ENCODE measurements at places on chromosomes 2 and 18.

- DNase-seq, result no peak
Measured at GRCh38 chr2:241864168-241864849, 5.2 kb upstream of the RTP5 start.

GRCh38 chr2:45586600-45586999, 24.5 kb downstream of the SRBD1 start:
- DNase-seq, result no peak

- no peak for DNase-seq
Measured at GRCh38 chr2:143684551-143685320, 555.5 kb downstream of the ARHGAP15 start.

- no peak for DNase-seq
Measured at GRCh38 chr2:190404487-190404886, 3.7 kb upstream of the MFSD6 start.

DNA sequence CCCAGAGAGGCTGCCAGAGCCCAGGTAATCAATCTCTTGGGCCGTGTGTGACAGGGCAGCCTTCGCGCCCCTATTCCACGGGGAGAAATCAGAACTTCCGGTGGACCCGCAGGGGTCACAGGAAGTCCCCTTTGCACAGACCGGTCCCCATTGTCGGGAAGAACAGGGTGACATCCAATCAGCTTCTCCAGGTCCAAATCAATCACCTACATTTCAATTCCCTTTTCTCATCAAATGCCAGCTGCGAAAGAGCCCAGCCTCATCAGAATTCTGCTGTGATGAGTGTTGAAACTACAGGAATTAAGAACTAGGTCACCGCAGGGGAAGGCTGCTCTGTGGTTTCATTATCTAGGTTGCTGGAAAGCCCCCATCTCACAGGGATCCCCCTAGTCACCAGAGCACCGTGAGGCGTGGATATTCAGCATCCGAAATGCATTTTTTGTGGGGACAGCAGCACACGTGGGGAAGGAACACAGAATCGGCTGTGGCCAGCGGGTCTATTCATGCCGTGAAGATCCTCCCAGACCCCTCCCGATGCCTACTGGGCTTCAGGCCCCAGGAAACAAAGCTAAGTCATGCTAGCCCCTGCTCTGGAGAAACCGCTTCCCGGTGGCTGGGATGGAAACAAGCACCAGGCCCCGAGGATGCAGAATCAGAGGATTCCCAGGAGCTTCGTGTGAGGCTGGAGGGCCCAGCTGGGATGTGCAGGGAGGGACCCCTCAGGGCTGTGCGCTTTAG, 193.7 kb upstream of the ID2 start:
- peak; percentile 33 for DNase-seq

DNA sequence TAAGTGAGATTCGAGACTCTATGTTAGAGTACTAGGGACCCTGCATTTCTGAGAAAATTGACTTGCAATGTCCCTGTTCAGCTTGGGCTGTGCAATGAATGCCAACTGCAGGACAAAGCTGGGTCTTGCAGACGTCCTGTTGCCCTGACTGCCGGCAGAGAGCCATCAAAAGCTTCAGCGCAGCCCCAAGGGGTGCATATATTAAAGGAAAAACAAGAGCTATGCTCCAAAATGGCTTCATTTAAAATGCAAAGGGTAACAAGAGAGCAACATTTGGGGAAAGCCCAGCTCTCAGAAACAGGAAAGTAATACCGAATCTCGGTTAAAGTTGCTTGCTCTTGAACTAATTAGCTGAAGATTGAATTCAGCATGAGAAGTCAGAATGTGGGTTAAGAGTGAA, 110.9 kb upstream of the PNPT1 start:
- DNase-seq, result no peak

GRCh38 chr2:68762665-68763064, 28.1 kb downstream of the ARHGAP25 start:
- no peak for DNase-seq

- DNase-seq, result no peak
Measured at GRCh38 chr2:229180658-229181057, 90.4 kb downstream of the PID1 start.

- no peak for DNase-seq
Measured at GRCh38 chr18:52403291-52404021, 63.5 kb downstream of the DCC start.

DNA sequence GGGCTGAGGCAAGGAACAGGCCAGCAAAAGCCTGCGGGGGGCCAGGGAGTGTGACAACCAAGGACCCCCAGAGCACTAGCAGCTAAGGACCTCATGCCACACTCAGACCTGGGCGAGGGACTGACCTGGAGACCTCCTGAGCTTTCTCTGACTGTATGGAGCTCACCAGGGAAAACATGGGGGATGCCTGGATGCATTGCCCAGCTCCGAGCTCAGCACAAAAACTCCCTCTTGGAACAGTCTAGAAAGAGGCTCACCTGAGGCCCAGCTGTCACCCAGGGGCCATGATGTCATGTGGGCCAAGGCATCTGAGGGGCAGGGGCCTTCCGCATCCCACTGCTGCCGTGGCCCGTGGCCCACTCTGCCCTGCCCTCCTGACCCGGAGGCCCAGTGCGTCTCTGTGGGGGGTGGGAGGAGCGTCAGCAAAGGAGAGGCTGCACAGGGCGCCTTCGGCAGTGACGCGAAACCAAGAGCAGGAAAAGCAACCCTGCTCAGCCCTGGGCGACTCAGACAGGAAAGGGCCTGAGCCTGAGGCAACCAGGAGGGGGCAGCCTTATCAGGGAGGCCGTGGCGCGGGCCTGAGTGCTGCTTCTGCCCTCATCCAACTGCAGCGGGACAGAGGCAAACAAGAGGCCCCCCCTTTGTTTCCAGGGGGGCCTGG, 57.3 kb upstream of the ALPP start:
- peak; percentile 19 for DNase-seq

GRCh38 chr2:2286592-2286991, 44.5 kb downstream of the MYT1L start:
- DNase-seq, result no peak

DNA sequence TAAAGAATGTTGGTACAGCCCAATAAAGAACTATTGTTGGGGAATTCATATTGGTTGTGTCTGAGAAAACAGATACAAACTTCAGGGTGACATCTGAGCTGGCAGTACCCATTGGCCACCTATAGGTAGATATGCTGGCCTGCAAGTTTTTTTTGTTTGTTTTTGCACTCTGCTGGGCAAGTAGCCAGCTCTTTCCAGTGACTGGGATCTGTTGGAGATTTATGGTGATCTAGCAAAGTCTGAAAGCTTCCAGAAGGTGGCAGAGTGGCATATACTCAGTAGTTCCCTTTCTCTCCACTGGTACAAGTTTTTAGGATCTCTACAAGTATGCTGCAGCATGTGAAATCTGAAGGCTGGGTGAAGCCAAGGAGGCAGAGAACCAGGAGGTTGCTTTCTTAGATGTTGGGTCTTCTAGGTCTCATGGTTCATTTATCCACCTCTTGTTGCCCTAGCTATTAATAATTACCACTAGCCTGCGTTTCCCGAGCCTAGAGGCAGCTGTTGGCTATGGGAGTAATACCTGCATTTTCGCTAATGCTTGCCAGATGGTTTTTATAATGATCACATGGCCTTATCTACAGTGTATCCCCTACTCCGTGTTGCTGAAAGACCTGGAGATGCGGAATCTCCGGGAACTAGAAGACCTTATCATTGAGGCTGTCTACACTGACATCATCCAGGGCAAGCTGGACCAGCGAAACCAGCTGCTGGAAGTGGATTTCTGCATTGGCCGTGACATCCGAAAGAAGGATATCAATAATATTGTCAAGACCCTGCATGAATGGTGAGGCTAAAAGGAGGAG, 9.5 kb downstream of the COPS7B start:
- no peak for DNase-seq

DNA sequence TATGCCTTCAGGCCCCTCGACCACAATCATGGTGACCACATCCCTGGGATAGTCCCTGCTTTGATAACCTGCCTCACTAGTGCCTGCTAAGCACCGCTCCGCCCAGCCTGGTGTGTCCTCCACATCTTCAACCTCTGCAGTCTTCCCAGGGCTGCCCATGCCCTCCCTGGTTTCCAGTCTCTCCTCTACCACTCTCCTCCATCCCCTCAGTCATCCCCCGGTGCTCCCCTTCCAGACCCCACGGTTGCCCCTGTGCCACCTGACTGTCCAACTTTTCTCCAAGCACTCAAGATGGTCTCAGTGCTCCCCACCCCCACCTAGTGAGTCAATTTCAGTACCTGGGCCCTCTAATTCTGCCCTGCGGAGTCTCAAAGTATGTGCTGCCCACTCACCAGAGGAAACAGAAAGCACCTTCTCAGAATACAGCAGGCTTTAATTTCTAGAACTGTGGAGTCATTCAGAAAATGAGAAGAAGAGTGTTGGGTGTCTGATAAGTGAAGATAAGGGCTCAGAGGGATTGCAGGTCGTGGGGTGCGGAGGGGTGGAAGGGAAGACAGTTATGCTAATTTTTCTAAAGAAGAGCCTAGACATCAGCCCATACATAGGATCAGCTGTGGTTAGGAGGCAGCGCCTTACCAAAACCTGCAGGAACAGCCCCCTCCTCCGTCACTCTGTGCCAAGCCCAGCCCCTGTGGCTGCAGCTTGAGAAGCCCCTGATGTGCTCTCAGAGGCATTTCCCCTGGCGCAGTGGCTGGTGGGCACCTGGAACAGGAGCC, 53.6 kb upstream of the CAB39 start:
- DNase-seq, result no peak

GRCh38 chr18:8865934-8866333, 160.6 kb downstream of the MTCL1 start:
- DNase-seq, result no peak

DNA sequence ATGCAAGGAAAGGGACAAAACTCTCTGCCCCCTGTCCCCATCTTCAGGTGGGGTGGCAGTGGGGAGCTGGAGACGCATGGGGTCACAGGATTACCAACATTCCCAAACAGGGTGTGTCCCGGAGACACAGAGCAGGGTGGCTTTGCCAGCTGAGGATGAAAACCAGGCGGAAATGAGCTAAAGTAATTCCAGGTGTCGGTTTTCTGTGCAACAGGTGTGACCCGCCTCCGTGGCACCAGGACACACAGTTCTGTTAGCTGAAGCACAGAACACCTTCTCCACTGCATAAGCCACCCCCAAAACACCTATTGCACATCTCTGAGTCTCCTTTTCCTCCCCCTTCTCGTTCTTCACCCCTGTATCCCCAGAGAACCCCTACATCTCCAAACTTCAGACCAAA, 122.7 kb upstream of the GLI2 start:
- no peak for DNase-seq

DNA sequence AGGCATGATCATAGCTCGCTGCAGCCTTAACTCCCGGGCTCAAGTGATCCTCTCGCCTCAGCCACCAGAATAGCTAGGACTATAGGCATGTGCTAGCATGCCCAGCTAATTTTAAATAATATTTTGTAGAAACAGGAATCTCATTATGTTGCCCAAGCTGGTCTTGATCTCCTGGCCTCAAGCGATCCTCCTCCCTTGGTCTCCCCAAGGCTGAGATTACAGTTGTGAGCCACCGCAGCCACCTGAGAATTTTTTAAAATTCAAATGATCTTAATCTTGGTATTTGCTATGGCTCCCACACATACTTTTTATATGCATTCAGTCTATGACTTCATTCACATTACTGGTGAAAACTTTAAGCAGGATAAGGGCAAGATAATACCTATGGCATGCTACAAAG, 13.1 kb downstream of the KRCC1 start:
- DNase-seq, result no peak

DNA sequence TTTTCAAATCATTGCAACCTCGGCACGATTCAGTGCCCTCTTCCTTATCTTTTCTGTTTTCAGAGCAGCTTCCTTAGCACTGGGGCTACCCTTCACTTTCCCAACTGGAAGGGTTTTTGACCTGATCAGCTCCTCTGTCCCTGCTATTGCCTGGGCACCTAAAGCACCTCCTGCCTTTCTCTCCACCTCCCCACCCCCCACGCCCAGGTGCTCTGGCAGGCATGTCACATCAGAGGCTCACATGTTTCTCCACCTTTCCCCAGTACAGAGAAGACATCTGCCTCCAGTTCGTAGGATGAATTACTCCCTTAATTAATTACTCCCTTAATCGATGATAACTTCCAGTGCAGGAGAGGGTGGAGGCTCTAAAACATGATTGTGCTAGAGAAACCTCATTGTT, 88.7 kb upstream of the LCLAT1 start:
- no peak for DNase-seq

GRCh38 chr2:103809415-103809814, 1044.5 kb upstream of the POU3F3 start:
- DNase-seq, result no peak

- no peak for DNase-seq
Measured at GRCh38 chr2:229343661-229344060, 72.6 kb upstream of the PID1 start.

DNA sequence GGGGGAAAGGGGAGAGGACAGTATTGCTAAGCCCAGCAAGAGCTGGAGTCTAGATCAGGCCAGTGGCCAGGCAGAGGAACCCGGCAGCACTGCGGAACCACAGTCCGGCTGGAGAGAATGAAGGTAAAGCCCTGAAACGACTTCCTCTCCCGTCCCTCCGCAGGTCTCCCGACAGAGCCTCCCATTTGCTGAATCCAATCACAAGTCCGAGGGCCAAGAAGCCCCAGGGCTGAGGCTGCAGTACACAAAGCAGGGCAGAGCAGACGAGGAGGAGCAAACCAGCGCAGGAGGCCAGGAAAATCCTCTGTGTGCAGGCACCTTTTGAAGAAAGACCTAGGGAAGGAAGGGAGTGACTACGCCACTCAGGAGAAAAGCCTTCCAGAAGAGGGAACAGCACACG, 104.4 kb downstream of the OSBPL1A start:
- DNase-seq, result no peak

Data from T follicular helper cell (primary cell).